ENCODE measurements at places on chromosomes 3 and 15. TPM values are rescaled to one million over a fixed set of nuclear protein-coding genes. Genes with fewer than 3 reads are reported as not detected.

The P2RY1 gene
- 0.47 TPM for total RNA-seq

The CLEC3B gene
- not detected for total RNA-seq

The PCLAF gene
- total RNA-seq: 163 TPM

The GOLGA6D gene
- total RNA-seq: not detected

The CLRN1 gene
- total RNA-seq: not detected

The IL12A gene
- 1.1 TPM for total RNA-seq

The PTX3 gene
- 0.78 TPM for total RNA-seq

The GATA2 gene
- total RNA-seq: 5.3 TPM

The P2RY13 gene
- not detected for total RNA-seq

The LYZL4 gene
- total RNA-seq: not detected

The ARHGAP31 gene
- total RNA-seq: 0.85 TPM

The RBM5 gene
- 31.8 TPM for total RNA-seq

The AADACL2 gene
- total RNA-seq: not detected

The EFHB gene
- 0.94 TPM for total RNA-seq

The GOLGA8N gene
- 1.7 TPM for total RNA-seq

The GOLGA6L7 gene
- not detected for total RNA-seq

The ARL6 gene
- 4.5 TPM for total RNA-seq

The PTH1R gene
- total RNA-seq: 1.1 TPM

The STX19 gene
- not detected for total RNA-seq

The PDCD6IP gene
- 164 TPM for total RNA-seq

The ZDHHC23 gene
- 3.4 TPM for total RNA-seq

The MUSTN1 gene
- total RNA-seq: 0.35 TPM

The PPP1R14D gene
- total RNA-seq: not detected

The MAPKBP1 gene
- total RNA-seq: 3.7 TPM

The APOD gene
- 0.87 TPM for total RNA-seq

The MYEF2 gene
- total RNA-seq: 17.6 TPM

The KBTBD13 gene
- total RNA-seq: not detected

The CACNA2D2 gene
- total RNA-seq: 0.42 TPM

The KCNMB2 gene
- total RNA-seq: not detected

The FGF12 gene
- total RNA-seq: 0.60 TPM

The PRC1 gene
- 200 TPM for total RNA-seq

The CFAP20DC gene
- 2.5 TPM for total RNA-seq

The AQP9 gene
- not detected for total RNA-seq

The RTP1 gene
- total RNA-seq: not detected

The UACA gene
- total RNA-seq: 39.4 TPM

The MYL3 gene
- not detected for total RNA-seq

The TSEN2 gene
- 18.3 TPM for total RNA-seq

The SLC24A5 gene
- not detected for total RNA-seq

The RABL3 gene
- 14.9 TPM for total RNA-seq

The BCL2A1 gene
- total RNA-seq: 10.2 TPM

The LEKR1 gene
- total RNA-seq: 0.79 TPM

The ARGFX gene
- not detected for total RNA-seq

The CTXN2 gene
- total RNA-seq: not detected

The PLA2G4F gene
- not detected for total RNA-seq

The SETD2 gene
- total RNA-seq: 17.9 TPM

The REC114 gene
- not detected for total RNA-seq

The GOLGA8A gene
- total RNA-seq: 7.9 TPM

The AP4E1 gene
- total RNA-seq: 8.9 TPM

The EIF1B gene
- total RNA-seq: 56.2 TPM

The PIAS1 gene
- 22.5 TPM for total RNA-seq

The BUB1B gene
- total RNA-seq: 28.2 TPM

The RASGRP1 gene
- 0.58 TPM for total RNA-seq

The SLC22A13 gene
- total RNA-seq: not detected

The ATP13A5 gene
- total RNA-seq: not detected

The FILIP1L gene
- 0.17 TPM for total RNA-seq

The SLCO3A1 gene
- total RNA-seq: 21.5 TPM

The SH3GL3 gene
- total RNA-seq: 0.59 TPM
